Stimulated activated CD8-positive, alpha-beta memory T cell treated with anti-CD3 and anti-CD28 coated beads, Interleukin-15, amount 100 ng/mL, for 4 hours (primary cell): ENCODE measurements at places on chromosomes 2 and 18.

- no peak for DNase-seq
These were observed 9.5 kb upstream of the ZBTB7C start for GRCh38 chr18:48418539-48419276.

DNA sequence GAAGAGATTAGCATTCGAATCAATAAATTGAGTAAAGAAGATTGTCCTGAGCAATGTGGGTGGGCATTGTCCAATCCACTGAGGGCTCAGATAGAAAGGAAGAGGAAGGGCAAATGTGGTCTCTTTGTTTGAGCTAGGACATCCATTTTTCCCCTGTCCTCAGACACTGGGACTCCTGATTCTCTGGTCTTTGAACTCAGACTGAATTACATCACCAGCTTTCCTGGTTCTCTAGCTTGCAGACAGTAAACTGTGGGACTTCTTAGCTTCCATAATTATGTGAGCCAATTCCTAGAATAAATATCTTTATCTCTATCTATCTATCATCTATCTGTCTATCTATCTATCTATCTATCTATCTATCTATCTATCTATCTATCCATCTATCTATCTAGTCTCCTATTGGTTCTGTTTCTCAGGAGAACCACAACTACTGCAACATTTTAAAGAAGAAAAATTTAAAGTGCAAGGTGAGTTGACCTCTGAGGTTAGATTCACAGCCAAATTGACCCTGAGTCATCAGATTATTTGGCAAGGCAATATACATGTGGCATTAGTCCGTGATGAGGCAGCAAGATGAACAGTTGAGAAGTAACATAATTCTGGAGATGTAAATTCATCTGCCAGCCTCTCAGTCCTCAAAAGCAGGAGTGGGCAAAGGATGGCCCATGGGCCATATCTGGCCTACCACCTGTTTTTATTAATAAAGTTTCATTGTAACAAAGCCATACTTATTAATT, 191.4 kb downstream of the PDE11A start:
- DNase-seq: no peak

GRCh38 chr2:132936261-132936660, 266.3 kb upstream of the LYPD1 start:
- no peak for DNase-seq

GRCh38 chr2:176187200-176187898, 1.1 kb upstream of the HOXD1 start:
- DNase-seq: no peak

DNA sequence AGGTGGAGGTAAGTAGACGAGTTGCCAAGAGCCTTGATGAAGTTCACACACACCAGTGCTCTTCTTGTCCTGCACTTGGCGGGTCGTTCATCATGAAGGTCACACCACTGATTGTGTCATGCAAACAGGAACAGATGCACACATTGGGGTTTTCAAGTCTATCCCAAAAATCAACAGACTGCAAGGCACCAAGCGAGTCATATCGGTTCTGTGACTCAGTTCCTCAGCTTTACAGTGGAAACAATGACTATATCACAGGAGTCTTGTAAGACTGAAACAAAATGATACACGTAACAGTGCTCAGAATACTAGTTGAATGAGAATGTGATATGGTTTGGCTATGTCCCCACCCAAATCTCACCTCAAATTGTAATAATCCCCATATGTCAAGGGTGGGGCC, 526.9 kb upstream of the ID2 start:
- no peak for DNase-seq

- DNase-seq: no peak
These were observed 55.3 kb downstream of the OSBPL1A start for GRCh38 chr18:24342347-24342746.

- no peak for DNase-seq
These were observed 100.5 kb downstream of the CDC42EP3 start for GRCh38 chr2:37570773-37571586.

- DNase-seq: no peak
These were observed 58.2 kb downstream of the PMAIP1 start for GRCh38 chr18:59957957-59958356.

- DNase-seq: no peak
These were observed 2.0 kb downstream of the HOXD3 start for GRCh38 chr2:176158855-176159662.

DNA sequence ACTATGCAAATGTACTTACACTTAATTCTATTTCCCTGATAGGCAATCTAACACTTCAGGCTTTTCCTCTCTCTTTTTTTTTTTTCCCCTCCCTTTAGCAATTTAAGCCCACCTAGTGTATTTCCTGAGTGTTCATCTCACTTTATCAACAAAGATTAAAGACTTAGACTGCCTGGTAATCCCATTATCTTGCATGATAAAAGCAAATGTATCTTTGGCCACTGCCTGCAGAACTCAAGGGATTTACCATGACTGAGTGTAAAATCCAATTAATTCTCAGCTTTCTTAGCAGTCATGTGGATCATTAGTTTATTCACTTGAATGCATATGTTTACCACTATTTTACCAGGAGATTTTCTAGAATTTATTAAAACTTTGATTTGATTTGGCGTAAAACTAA, 1102.2 kb upstream of the GYPC start:
- DNase-seq: no peak

DNA sequence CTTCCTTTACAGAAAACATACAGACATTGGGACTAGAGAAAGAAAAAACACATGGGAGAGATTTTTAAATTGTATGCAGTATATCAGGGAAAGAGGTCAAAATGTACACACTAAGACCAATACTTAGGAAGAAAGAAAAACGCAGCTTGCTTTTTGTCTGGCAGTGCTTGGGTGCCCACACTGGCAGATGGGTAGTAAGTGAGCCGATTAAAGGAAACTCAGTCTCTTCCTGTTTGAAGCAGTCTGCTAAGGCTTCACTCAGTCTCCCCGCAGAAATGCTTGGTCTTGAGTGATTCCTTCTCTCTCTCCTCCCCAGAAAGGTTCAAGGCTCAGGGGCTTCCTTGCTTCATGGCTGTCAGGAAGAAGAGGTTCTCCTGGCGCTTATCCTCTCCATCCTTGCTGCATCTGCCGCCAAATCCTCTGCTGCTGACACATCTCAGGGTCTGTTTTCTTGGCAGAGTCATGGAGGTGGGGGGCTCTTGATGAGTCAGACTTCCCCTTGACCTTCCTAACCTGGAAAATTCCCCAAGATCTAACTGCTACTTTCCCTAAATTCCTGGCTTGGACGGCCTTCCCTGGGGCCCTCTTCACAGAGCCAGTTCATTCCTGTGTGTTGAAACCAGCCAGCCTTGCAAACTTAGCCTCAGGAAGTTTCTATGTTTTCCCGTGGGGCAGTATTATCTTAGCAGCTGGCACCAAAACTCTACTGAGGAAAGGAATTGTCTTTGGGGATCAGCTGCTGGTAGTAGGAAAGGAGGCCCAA, 10.5 kb upstream of the TMSB10 start:
- DNase-seq: no peak

DNA sequence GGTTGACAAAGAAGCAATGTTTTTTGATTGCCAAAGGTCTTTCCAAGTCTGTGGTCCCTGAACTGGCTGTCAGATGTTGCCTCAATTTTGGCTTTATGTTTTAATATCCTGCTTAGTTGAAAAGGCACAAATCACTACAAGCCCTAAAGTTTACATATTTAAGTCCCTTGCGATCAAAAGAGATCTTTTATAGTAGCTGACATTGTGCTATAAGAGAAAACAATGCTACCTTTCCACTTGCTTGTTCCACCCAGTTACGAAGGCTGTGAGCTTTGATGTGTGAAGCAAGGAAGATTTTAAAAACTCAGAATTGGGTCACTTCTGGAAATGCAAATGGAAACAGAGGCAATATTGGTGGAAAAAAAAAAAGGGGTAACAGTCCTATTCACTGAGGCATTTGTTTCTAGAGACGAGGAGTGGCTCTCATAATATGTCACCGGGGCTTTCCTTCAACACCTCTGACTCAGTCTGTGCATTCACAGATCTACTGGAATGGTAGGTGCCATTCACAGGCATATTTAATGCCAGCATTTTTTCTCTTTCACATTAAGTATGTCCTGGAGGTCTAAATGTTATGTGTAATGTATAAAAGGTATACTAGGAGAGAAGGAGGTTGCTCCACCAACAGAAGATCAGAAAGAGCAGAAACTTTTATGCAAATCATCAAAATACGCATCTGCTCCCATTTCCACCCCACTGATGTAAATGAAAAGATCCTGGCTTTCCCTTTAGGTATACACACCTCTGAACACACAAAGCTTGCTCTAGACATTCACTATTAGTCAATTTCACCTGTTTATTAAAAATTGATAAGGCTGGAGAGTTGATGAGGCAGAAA, 91.8 kb downstream of the TGIF1 start:
- no peak for DNase-seq

DNA sequence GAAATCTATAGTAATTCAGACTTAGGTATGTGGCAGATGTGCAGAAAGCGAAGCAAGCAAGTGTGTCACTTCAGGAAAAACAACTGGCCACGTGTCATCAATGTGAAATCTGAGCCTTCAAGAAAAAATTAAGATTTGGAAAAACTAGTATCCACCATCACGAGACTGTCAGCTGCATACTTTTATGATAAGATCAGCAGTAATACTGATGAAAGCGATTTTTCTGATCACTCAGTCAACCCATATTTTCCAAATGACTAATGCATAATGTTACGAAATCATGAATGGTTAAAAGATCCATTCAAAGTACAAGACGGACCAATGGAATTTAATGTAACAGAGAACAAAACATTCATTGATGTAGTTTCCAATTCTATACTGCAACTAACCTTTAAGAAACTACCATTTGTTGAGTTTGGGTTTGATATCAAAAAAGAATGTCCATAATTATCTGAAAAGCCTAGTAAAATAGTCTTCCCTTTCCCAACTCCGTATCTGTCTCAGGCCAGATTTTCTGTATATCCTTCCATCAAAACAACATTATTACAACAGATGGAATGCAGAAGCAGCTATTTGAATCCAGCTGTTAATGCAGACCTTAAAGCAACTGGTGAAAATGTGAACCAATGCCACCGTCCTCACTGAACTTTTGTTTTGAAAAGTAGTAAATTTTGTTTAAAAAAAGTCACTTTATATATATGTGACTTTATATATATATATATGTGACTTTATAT, 17.0 kb upstream of the BCL2 start:
- no peak for DNase-seq

- no peak for DNase-seq
These were observed 46.4 kb downstream of the ABCG8 start for GRCh38 chr2:43885132-43885632.

DNA sequence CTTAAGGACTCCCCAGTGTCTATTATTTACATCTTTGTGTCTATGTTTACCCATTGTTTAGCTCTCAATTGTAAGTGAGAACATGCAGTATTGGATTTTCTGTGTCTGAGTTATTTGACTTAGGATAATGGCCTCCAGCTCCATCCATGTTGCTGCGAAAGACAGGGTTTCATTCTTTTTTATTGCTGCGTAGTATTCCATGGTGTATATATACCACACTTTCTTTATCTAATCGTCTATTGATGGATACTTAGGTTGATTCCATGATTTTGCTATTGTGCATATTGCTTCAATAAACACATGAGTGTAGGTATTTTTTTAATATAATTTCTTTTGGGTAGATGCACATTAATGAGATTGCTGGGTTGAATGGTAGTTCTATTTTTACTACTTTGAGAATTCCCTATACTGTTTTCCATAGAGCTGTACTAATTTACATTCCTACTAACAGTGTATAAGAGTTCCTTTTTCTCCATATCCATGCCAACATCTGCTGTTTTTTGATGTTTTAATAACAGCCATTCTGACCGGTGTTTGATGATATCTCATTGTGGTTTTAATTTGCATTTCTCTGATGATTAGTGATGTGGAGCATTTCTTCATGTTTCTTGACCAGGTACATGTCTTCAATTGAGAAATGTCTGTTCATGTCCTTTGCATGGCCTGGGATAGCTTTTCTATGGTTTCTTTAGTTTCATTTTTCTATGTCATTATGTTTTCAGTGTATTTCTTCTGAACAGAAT, 21.8 kb downstream of the MTCL1 start:
- DNase-seq: no peak

- no peak for DNase-seq
These were observed 68.3 kb upstream of the PGAP1 start for GRCh38 chr2:196994764-196995163.

- DNase-seq: no peak
These were observed 141.2 kb upstream of the CTAGE1 start for GRCh38 chr18:22558945-22559385.

- DNase-seq: no peak
These were observed 151.9 kb upstream of the RND3 start for GRCh38 chr2:150639383-150639782.

DNA sequence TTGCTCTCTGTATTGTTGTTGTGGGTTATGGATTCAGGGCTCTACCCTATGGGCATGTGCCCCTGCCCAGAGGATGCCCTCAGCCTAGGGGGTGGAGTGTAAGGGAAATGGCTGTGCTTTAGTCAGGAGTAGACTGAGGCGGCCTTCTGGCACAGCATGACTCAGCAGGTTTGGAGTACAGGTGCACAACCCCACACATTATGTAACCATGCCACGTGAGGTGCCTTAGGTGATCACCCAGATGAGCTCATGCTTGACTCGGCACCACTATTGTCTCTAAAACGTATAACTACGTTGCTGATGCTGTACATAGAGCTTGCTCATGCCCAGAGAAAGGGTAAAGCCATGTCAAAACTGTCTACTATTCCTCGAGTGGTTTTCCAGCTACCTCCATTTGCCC, 48.3 kb upstream of the ZC3H15 start:
- DNase-seq: no peak

- DNase-seq: no peak
These were observed 22.3 kb upstream of the GPR17 start for GRCh38 chr2:127623388-127624319.

- no peak for DNase-seq
These were observed 18.8 kb upstream of the SUCLG1 start for GRCh38 chr2:84477886-84478285.
